ENCODE measurements at places on chromosomes 2 and 18.

DNA sequence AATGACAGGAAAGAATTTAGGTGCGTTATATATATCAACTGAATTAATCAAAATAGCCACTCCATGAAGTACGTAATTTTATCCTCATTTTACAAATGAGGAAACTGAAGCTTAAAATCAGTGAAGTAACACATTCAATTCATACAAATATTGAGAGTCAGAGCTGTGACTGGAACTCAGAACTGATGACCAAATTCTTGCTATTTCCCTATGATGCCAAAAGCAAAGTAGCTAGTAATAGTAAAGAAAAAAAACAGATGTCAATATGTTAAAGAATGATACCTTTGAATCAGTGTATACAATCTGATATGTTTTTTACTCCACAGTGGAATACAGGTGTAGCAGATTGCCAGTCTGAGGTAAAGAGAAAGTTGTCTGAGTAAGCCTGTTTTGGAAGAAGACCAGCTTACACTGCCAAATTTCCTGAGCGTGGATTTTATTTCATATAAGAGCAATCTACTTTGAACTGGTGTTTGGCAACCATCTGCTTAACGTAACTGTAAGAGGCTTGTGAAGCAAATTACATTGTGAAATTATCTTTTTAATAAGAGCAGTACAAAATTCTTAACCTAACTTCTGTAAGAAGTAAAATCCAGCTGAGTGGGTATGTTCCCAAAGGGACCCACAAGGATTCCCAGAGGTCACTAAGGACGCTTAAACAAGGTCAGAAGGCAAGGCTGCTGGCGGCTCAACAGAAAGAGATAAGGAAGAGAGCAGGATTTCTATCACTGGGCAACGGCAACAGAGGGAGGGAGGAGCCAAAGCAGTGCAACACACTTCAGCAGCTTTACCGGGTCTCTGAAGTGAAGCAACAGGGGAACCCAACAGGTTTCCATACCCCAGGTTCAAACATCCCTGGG, 85.6 kb downstream of the IKZF2 start:
- peak; percentile 38 for DNase-seq

DNA sequence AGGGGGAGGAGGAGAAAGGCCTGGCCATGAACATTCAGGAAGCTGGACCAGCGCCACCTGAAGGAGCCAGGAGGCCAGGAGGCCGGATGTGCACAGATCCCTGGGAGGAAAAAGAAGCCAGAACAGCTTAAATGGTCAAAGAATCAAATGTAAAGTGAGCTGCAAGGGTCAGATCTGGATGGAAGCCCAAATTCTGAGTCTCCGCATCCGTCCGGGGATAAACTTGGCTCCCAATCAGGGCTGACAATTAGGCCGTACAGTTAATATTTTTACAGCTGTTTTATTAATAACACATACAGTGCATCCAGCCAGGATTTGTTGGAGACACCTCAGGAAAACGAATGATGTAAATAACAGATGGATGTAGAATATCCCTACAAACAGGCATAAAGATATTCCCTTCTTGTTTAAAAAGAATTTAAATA, 495.1 kb upstream of the TCF4 start:
- no peak for DNase-seq

GRCh38 chr2:216687646-216688045, 7.7 kb downstream of the IGFBP5 start:
- DNase-seq, result no peak

DNA sequence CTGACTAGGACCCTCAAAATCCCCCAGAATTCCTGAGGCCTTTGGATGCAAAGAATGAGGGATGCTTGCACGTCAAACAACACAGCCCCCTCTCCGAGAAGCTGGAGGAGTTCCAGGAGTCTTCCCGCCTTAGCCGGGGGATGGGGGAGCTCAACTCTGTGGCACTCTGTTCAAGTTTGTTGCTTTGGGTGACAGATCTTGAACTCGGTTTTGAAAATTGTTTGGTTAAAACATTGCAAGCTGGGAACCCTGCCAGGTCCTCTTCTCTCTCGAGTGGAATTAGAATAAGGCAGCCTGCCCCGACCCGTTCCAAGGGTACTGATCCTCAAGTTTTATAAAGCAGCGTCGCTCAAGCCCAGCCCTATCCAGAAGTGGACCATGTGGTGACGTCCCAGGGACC, 244.1 kb downstream of the LOXHD1 start:
- DNase-seq, result no peak

DNA sequence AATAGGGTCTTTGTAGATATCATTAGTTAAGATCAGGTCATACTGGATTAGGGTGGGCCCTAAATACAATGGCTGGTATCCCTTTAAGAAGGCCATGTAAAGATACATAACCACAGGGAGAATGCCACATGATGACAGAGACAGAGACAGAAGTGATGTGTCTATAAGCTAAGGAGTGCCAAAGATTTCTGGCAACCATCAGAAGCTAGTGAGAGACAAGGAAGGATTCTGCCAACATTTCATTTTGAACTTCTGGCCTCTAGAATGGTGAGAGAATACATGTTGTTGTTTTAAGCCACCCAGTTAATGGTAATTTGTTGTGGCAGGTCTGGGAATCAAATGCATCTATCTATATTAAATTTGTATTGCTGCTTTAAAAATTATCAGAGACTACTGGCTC, 185.5 kb upstream of the CYRIA start:
- DNase-seq, result no peak

GRCh38 chr2:118973542-118973951, 31.6 kb downstream of the MARCO start:
- DNase-seq, result peak; percentile 74

GRCh38 chr2:240662681-240663080, 20.0 kb downstream of the AQP12B start:
- peak; percentile 7 for DNase-seq

DNA sequence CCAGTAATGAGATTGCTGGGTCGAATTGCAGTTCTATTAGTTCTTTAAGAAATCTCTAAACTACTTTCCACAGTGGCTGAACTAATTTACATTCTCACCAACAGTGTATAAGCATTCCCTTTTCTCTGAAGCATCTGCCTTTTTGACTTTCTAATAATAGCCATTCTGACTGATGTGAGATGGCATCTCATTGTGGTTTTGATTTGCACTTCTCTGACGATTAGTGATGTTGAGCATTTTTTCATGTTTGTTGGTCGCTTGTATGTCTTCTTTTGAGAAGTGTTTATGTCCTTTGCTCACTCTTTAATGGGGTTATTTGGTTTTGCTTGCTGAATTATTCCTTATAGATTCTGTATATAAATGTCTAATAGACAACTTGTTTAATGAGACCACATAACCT, 69.6 kb upstream of the UGP2 start:
- DNase-seq, result no peak

DNA sequence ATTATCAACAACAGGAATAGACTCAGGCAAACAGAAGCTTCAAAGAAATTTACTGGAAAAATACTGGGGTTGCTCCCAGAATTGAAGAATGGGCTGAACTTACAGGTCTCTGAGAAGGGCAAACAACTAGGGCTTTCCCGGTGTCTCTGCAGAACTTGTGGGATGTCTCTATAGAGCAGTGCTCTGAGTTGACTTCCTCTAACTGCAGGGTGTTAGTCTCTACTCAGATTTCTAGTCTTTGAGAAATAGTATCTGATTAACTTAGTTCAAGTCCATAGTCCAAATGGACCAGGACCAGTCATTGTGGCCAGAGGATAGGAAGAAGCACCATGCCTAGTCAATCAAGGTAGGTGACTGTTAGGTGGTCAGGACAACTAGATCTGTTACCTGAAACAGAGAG, 45.8 kb downstream of the LIMS1 start:
- no peak for DNase-seq

- DNase-seq, result no peak
These were observed 58.6 kb upstream of the NPAS2 start for GRCh38 chr2:100761365-100761764.

GRCh38 chr2:70517804-70518203, 35.8 kb downstream of the TGFA start:
- no peak for DNase-seq

- no peak for DNase-seq
These were observed 24.8 kb downstream of the SANBR start for GRCh38 chr2:61090386-61090921.

DNA sequence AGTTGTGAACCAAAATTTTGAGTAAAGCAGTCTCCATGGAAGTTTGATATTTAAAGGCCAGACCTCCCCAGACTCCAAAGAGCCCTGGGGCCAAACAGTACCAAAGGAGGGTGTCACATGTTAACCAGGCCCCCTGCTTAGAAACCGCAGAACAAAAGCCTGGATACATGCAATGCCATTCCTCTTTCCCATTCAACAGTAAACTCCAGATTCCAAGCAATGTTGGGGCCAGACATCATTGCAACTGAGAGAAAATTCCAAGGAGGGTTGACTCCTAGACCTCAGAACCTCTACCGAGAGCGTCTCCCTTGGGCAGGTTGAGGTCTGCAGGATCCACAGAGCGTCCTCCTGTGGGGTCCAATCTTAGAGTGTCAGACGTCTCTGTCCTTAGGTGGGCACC, 404.4 kb upstream of the SYT4 start:
- no peak for DNase-seq

- no peak for DNase-seq
These were observed 515.2 kb upstream of the FANCL start for GRCh38 chr2:58756336-58756735.

GRCh38 chr2:25176541-25177181, 8.3 kb upstream of the POMC start:
- no peak for DNase-seq

GRCh38 chr18:76578571-76579300, 83.7 kb upstream of the ZNF516 start:
- DNase-seq, result no peak

GRCh38 chr2:1887106-1887505, 142.8 kb upstream of the PXDN start:
- no peak for DNase-seq

GRCh38 chr2:7012141-7012764, 95.0 kb downstream of the RNF144A start:
- DNase-seq, result peak; percentile 37

- no peak for DNase-seq
These were observed 97.9 kb upstream of the DLX2 start for GRCh38 chr2:172200495-172201085.

DNA sequence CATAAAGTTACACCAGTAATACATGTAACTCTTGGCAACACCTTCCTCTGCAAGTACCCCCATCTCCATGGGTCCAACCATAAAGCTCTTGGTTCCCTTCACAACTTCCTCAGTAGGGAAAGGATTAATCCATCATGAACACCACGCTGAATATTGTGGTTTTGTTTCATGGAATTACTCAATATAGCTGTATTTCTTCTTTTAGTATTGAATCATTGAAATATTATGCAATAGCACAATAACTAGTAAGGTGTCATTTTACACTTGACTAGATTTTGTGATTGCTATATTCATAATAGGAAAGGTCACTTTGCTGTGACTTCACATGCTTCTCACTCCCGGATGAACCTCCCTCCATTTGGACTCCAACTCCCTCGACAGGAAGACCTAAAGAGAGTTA, 29.7 kb upstream of the PID1 start:
- peak; percentile 37 for DNase-seq

GRCh38 chr2:139067874-139068273, 287.7 kb upstream of the NXPH2 start:
- no peak for DNase-seq

- DNase-seq, result no peak
These were observed 176.1 kb downstream of the PTPRM start for GRCh38 chr18:7743256-7743655.

- DNase-seq, result peak; percentile 76
These were observed 102.4 kb downstream of the VAPA start for GRCh38 chr18:10015941-10016819.

GRCh38 chr2:38581193-38582147, 21.3 kb downstream of the HNRNPLL start:
- peak; percentile 63 for DNase-seq

- peak; percentile 58 for DNase-seq
These were observed 116.1 kb downstream of the SPTBN1 start for GRCh38 chr2:54572262-54572635.

- no peak for DNase-seq
These were observed 39.0 kb upstream of the LBH start for GRCh38 chr2:30192314-30192713.

DNA sequence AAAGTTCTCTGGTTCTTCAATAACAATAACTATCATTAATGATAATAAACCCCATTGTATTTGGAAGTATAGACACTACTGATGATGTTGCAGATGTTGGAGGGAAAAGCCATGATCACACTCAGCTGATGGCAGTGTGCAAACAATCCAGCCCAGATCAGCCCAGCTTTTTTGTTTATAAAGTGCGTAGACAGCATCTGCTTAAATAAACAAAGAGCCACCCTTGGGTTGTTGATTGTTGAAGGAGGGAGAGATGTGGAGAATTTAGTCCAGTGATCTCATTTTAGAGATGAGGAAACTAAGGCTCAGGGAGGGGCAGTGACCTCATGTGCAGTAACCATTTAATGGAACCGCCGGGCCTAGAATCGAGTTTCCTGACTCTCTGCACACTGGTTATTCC, 56.0 kb upstream of the MEX3C start:
- DNase-seq, result no peak

GRCh38 chr2:240255165-240255491, 114.7 kb upstream of the OTOS start:
- no peak for DNase-seq

GRCh38 chr2:205902041-205902899, 183.7 kb downstream of the INO80D start:
- peak; percentile 38 for DNase-seq

DNA sequence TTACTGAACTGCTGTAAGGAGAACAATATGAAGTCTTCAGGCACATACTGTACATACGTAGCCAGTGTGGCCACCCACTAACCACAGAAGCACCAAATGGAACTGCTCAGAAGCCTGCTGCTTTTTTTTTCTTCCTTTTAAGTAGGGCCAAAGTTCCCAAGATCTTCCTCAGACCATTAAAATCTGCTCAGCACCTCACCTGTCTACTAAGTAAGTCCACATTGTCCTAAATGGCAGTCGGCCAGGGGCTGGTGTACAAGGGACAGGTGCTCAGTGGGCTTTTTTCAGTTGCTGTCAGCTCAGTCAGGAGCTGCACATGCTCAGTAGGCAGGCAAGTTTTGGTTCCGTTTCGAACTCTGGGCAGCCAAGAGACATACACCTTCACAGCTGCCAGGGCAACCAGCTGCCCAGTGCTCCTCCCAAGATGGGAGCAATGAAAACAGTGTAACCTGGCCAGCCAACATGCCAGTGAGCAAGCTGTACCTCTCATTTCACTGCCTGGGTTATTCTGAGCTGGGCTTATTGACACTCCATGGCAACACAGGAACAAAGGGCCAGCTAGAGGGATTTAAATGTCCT, 86.1 kb downstream of the ACVR1 start:
- DNase-seq, result no peak

GRCh38 chr2:156333274-156333950, 891 bp upstream of the NR4A2 start:
- no peak for DNase-seq

- DNase-seq, result no peak
These were observed 4.2 kb upstream of the CLIP4 start for GRCh38 chr2:29110916-29111535.
